ENCODE measurements at places on chromosomes 11 and 22.

- DNase-seq, result no peak
Measured at GRCh38 chr11:3732671-3733436, 61.7 kb upstream of the CHRNA10 start.

DNA sequence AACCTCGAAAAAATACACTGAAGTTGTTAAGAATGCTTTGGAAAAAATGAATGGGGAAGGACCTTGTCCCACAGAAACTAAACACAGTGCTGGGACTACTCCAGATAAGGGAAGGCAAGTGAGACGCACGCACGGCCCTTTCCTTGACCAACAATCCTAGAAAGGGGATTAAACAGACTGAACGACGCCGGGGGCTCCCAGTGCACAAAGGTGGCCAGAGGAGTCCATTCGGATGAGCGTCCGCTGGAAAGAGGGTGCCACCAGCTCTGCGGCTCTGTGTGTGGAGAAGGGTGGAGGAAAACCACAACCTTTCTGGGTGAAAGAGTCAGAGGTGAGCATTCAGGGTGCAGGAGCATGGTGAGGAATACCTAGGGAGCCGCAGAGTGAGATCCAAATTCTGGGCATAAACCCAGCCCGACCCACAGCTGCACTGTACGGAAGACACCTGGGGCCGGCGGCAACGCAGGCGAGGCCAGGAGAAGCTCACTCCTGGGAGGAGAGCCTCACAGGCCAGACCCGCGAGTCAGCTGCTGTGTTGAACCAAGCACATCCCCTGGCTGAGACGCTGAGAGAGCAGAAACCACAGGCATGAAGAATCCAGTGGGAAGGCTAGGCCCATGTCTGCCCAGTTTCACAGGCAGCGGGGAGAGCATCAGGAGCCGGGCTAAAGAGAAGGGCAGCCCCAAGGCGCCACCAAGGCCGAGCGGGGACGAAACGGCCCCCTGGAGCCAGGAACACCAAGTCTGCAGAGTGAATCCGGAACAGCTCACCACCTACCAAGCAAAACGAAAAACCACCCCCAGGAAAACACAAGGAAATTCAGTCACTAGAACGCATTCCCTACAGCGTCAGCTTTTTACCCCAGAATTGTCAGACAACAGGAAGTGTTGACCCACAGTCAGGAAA lies 177.1 kb downstream of the BRD1 start:
- no peak for DNase-seq

DNA sequence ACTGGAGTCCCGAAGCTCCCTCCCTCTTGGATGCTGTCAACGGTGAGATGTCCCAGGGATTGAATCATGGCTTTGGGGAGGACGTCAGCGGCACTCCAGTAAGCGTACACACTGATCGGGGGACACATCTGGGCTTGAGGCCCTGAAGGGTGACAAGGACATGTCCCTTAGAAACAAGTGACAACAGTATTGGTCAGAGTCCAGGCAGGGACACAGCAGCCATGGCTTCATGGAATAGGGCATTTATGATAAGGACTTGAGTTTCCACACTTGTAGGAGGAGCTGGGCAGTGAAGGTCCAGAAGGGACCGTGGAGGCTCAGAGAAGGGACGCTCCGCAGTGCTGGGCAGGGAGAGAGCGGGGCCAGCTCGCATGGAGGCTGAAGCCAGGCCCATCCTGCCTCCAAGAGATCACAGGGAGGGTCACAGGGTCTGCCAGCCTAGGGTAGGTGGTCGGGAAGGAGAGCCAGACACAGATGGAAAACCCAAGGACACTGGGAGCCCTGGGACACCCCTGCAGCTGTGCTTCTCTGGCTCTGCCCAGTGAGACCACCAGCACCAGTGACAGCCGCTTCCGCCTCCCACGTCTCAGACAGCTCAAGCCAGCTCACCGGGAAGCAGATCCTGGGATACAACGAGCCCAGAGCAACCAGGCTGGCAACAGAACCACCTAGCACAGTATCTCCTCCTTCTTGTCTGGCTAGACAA lies 22.9 kb upstream of the RFPL3 start:
- no peak for DNase-seq

DNA sequence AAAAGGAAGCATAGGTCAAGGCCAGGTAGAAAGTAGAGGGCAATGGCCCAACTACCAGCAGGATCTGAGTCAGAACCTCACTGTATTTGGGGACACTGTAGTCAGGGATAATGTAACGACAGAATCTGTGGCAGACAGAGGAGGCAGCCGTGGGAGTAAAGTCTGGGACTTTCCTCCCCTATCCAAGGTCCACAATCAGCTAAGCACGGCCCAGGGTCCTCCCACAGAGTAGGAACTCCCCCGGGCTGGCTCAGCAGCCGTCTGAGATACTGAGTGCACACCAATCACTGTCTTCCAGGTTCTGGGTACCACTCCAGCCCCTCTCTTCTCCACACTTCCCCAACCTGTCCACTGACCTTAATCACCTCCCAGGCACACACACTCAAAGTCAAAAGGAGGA lies 3.2 kb downstream of the IGSF9B start:
- DNase-seq, result no peak

DNA sequence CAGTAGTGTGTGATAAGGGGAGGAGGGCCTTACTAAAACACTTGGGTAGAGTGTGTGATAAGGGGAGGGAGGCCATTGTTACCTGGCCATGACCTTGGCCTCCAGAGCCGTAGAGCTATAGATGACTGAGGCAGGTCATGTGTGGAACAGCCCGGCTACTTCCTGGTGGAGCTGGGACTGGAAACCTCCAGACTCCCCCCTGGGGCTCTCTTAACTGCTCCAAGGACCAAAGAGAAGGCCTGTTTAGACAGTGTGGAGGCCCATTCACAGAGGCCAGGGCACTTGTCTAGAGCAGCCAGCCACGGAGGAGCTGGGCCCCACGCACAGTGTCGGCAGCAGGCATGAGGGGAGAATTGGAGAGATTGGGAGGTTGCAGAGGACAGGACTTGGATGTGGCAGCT lies 12.5 kb upstream of the MICALL1 start:
- DNase-seq, result no peak

DNA sequence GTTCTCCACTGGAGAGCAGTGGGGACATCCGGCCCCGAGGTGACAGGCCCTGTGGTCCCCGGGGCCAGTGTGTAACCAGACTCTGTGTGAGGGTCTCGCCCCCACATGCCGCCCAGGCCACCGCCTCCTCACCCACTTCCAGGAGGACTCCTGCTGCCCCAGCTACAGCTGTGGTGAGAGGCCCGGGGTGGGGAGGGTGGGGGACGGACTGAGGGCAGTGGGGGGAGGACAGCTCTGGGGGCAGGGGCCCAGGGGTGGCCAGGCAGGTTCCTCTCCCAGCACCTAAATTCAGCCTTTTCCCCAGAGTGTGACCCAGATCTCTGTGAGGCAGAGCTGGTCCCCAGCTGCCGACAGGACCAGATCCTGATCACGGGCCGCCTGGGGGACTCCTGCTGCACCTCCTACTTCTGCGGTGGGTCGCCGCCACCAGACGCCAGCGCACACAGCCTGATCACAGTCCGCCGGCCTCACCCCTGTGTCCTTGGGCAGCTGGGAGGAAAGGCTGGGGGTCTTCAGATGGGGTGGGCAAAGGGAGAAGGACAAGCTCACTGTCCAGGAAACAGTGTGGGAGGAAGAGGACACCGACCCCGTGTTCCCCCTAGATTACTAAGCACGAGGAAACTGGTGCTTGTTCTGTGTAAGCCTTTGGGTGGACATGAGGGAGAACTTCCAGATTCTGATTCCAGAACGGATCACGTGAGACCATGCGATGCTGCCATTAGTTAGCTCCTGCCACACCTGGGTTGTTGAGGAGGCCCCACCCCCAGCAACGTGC lies 84.4 kb upstream of the MYOD1 start:
- no peak for DNase-seq

Data from esophagus squamous epithelium (tissue), 5 donors.